ENCODE measurements at places on chromosomes 4 and X.

GRCh38 chr4:7680106-7680505 is 245.4 kb upstream of the PSAPL1 start:
- DNase-seq: no peak

- DNase-seq: no peak
These were observed 64.5 kb downstream of the ATG4A start for GRCh38 chrX:108156082-108156481.

- DNase-seq: no peak
These were observed 931 bp downstream of the DDX60 start for GRCh38 chr4:168317621-168318020.

DNA sequence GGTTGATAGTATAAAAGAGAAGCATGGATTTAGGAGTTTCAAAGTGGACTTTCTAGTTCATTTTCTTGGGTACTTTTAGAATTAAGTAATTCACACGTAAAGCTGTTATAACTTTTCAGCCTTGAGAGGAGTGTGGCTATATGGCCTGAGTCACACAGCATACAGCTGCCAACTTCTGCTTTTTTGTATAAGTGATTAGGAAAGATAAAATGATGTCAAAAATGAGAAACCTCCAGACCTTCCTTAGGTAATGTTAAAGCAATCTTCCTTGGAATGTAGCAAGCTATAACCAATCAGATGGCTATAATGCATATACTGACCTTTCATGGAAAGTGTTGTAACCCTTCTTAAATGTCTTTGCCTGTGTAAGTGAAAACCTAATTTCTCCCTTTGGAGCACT is 39.2 kb downstream of the RAB40AL start:
- no peak for DNase-seq

GRCh38 chr4:40940756-40941155 is 191.0 kb downstream of the NSUN7 start:
- DNase-seq: no peak

DNA sequence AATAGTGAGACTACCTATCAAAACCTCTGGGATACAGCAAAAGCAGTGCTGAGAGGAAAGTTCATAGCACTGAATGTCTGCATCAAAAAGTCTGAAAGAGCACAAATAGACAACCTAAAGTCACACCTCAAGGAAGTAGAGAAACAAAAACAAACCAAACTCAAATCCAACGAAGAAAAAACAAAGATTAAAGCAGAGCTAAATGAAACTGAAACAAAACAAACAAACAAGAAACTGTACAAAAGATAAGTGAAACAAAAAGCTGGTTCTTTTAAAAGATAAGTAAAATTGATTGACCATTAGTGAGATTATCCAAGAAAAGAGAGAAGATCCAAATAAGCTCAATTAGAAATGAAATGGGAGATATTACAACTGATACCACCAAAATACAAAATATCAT is 378.3 kb upstream of the NDST4 start:
- DNase-seq: no peak

DNA sequence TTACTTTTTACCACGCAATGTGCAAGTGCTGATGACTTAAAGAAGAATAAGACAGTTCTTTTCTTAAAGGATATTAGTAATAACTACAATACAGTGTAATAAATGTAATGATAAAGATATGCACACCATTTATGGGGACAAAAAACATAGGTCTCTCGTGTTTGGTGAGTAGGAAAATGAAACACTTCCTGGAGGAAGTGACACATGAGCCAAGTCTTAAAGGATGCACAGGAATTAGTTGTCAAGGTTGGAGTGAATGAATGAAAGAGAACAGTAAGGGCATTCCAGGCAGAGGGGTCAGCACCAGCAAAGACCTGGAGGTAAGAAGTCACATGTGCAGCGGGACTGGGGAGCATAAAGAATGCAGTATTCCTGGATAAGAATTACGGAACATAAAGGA is 112.7 kb downstream of the SH3RF1 start:
- no peak for DNase-seq

DNA sequence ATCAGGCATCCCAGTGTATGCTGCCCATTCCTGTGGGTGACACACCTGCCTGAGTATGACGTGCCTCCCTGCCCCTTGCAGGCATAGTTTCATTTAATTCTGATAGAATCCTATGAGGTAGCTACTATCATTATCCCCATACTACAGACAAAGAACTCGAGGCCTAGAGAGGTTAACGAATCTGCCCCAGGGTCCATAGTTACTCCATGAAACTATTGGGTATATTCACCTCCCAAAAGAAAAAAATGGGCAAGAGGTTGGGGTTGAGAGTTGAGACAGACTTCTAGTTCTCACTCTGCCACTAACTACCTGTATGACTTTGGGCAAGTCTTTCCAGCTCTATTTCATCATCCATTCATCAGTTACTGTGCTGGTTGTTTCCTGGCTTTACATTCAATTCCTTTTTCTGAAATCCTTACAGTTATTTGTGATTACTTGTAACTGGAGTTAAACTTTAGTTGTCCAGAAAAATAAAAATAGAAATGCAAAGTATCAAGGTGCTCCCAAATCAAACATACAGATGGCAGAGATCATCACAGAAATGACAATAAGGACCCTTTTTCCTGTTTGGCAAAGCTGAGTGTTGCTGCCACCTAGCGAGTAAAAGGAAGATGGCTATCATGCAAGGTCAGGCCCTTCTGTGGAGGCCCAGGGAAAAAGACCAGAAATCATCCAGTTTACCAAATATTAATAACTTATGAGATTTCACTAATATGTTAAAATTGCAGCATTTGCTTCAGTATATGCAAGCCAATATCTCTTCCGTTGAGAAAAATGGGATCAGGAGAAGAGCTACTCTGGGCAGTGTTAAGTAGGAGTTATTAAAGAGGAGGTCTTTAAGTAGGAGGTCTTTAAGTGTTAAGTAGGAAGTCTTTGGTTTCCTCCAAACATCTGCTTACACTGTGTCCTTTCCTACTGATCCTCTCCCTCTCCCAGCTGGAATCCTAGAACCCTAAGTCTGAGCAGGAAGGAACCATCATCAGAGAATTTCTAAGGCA is 17.1 kb upstream of the MAP7D3 start:
- DNase-seq: peak; percentile 14

- DNase-seq: no peak
These were observed 24.9 kb upstream of the RPL39 start for GRCh38 chrX:119816300-119816699.

DNA sequence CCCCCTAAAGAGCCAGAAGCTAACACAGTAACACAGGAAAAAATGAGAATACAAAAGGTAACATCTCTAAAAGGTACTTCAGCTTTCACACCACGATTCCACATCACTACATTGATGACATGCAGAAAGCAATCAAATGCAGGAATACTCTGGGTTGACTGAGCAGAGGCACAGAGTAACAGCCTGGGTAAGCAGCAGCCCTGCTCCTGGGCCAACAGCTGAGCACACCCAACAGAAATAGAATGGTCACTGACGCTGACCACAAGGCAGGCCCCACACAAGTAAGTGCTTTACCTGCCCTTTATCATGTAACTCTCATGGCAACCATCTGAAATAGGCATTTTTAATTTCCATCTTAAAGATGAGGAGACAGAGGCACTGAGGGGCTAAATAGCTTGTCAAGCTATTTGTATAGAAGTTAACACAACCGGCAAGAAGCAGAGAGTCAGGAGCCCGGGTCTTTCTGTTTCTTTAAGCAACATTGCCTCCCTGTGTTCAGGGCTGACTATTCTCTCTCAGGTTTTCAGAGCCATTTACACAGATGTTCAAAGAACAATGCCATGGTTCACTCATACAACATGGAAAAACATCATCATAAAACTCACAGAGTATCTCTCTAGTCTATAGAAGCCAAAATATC is 168.9 kb downstream of the ZNF674 start:
- DNase-seq: no peak

DNA sequence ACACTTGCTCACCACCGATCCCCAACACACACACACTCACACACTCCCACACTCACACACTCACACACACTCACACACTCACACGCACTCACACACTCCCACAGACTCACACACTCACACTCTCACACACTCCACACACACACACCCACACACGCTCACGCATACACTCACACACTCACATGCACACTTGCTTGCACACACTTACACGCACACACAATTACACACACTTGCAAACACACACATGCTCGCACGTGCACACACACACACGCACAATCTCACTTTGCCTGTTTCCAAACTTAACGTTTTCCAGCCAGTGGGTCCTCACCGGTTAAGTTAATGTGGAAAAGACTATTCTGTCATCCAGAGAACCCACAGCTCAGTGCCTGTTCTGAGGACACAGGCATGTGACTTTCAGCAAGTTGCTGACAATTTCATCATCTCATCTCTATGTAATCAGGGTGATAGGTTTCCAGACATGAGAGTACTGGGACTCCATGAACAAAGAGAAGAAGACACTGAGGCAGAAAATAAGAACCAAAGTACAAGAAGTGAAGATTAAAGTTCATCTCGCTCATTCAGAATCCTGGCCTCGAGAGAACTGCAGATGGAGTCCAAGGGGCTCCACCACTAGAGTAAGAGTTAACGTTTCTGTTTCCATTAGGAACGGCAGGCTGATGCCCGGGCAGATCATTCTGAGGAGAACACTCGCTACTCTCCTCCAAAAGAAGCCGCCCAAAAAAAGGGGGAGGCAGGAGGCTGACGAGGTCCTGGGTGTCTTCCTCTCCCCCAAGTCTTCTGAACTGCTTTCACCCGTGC is 153.2 kb upstream of the FRG1 start:
- DNase-seq: no peak

- no peak for DNase-seq
These were observed 340 bp upstream of the CFAP299 start for GRCh38 chr4:80335226-80335553.

Measured in cerebellar nuclear complex (tissue), 1 donor.